ENCODE measurements at places on chromosomes 12 and 14.

DNA sequence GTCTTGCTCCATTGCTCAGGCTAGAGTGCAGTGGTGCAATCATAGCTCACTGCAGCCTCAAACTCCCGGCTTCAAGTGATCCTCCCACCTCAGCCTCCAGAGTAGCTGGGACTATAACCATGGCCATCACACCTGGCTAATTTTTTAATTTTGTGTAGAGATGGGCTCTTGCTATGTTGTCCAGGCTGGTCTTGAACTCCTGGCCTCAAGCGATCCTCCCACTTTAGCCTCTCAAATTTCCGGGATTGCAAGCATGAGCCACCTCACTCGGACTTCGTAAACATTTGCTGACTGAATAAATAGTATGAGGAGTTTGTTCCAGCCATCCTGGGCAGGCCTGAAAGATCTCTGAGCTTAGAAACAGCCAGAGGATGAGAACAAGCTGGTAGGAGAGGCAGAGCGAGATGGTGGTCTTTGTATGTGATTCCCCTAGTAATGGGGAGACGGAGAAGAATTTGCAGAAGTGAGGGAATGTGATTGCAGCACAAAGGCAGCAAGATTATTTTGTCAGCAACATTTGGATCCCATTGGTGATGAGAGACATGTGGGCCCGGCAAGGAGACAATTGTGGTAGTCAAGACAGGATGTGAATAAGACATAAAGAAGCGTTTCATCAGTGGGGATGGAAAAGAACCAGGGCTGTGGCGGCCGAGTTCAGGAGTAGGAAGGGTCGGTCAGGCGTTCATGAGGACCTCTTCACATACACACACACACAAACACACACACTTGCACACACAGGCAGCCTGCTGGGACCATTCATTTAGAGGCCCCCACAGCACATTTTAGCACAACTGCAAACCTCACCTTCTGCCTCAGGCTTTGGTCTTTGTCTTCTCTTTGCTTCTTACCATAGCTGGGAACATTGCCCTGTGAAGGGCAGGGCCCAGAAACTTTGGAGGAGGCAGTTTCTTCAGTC lies 155.5 kb downstream of the ZFP36L1 start:
- no peak for DNase-seq

DNA sequence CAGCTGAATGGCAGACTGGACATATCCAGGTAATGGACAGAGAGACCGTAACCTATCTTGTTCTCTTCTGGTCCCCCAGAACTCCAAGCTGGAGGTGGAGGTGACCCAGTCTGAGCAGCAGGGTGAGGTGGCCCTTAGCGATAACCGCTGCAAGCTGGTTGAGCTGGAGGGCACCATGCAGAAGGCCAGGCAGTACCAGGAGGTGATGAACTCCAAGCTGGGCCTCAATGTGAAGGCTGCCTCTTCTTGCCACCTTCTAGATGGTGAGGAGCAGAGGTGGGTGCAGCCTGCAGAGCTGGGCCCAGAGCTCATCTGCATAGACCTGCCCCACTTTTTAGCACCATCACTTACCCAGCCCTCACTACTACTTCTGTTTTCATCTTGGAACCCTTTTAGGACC lies 7.2 kb upstream of the KRT86 start:
- DNase-seq: no peak

DNA sequence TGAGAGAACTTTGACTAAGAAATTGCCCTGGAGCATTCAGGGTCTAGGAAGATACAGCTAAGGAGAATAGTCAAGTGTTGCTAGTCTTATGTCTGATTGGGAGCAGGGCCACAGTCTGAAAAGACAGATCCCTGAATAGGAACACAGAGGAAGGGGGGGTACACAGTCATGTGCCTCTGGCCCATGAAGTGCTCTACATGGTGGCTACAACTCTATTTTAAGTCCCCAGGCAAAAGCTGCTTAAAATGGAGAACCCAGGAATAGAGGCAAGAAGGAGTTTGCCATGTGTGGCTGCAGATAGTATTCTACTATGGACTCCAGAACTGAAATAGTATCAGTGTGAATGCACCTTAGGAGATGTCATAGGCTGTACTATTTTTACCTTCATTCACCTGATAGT lies 118.0 kb upstream of the NPAS3 start:
- DNase-seq: no peak

GRCh38 chr14:95078867-95079266 lies 78.5 kb downstream of the DICER1 start:
- DNase-seq: no peak

GRCh38 chr14:94775871-94776210 lies 5.9 kb upstream of the GSC start:
- DNase-seq: no peak

GRCh38 chr12:116813271-116814041 lies 67.8 kb downstream of the HRK start:
- peak; percentile 51 for DNase-seq

DNA sequence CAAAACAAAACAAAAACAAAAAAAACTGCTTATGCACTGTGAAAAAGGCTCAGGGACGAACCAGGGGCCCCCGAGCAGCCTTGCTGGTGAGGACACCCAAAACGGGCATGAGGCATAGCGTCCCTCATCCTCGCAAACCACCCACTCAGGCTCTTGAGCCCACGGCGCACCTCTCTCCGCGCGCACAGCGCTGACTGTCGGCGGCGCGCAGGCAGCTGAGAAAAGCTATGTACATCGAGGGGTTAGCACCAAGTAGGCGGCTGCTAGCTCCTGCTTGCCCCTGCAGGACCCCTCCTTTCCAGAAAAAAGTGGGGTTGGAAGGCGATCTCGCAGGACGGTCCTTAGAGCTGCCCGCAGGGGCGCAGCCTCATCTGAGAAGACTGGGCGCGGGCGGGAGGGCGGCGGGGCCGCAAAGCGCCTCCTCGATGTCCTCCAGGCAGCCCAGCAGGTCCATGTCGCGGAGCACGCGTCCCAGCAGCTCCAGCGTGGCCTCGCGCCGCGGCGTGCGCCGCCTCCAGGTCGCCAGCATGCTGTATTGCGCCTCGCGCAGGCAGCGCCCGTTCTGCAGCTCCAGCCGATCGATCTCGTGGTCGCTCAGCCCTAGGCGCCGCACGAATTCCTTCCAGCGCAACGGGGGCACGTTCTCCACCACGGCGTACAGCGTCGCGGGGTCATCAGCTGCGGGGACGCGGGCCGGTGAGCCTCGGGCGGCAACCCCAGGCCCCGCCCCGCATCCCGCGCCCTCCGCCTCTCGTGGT lies 12.8 kb downstream of the TNFRSF1A start:
- DNase-seq: peak; percentile 8

- no peak for DNase-seq
Observed at GRCh38 chr12:45348311-45348710, 132.4 kb downstream of the ANO6 start.

DNA sequence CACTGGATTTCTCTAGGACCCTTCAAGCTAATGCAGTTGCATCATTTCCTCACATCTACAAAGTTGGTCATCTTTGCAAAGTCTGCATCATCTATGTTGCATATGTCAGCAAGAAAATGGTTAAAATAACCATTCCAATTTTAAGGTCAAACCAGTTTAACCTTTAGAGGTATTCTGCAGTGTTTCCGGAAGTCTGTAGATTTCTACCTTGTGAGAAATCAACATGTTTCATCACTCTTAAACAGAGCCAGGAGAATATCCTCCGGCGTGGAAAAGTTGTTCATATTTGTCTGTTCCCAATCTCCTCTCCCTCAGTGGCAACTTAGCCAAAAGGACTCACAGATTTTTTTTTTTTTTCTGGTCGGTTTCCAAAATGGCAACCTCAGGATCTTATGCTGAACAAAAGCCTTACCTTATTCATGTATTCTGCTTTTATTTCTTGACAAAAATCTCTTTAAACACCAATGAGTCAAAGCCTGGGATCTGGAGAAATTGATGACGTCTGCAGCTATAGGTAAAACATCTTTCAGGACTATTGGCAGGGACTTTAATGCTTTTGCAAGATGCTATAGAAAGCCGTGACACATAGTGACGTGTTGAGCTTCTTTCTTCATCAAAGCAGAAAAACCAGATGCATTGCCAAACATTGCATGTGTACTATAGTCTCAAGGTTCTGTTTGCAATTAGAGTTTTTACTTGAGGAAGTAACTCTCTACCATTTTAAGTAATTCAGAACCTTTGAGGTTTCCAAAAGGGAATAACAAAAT lies 16.0 kb upstream of the CDK17 start:
- DNase-seq: no peak

DNA sequence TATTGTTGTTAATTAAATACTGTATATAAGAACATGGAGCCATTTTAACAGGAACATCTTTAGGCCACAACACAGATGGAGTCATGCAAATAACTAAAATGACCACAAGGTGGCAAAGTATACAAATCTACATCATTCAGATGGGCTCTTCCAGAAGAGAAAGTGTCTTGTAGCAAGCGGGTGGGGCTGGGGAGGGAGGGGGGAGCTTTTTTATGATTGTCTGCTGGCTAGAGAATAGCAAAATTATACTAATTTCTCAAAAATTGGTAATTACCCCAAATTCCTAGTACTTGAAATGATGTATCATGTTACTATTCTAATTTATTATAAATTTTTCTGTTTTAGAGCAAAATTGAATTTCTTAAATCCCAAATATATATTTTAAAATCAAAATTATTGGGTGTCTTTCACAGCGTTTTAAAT lies 378.7 kb downstream of the PRKD1 start:
- DNase-seq: peak; percentile 78

DNA sequence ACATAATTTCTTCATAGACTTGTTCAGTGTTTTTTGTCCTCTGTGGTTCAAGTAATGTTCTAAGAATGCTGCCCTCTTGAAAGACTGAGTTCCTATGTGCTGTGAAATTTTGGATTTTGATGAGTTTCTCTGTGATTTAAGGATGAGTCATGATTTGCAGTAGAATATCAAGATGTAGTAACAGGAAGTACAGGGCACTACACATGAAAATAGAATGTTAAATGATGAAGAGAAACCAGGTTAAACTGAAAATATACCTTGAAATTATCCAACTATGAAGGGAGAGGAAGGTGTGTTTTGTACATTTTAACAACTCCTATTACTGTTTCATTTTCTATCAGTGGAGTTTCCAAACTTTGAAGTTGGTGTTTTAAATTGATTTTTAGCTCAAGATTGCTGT lies 4.8 kb downstream of the ELK3 start:
- DNase-seq: peak; percentile 79

DNA sequence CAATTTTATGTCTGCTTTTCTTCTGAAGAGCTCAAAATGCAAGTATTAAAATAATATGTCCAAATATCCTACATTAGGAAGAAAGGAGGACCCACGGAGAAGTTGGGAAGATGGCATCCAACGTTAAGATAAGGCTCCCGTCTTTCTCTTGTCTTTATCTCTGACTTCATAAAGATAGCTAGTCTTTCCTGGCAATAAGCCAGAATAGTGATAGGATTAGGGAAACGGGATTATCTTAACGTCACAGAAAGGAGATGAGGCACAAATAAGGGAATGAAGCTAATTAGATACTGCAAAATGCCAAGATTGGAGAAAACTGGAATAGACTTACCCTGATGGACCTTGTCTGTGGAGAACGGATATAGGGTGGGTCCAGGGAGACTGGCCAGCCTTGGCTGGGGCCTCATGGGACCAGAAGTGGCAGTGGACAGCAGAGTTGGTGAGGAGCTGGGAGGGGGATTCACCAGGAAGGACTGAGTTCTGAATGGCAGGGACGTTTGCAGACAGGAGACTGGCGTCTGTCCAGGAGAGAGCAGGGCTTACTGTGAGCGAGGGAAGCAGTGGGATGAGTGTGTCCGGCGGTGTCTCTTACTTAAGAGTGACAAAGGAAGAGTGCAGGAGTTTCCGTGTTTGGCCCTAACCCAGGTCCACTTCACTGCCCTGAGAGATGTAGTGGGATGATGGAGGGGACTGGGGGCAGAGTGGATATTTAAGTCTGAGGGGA lies 119.9 kb downstream of the CACNA1C start:
- DNase-seq: no peak

- DNase-seq: no peak
Observed at GRCh38 chr12:10226086-10226485, 13.4 kb downstream of the GABARAPL1 start.

- no peak for DNase-seq
Observed at GRCh38 chr12:28360253-28360652, 170.0 kb downstream of the CCDC91 start.

DNA sequence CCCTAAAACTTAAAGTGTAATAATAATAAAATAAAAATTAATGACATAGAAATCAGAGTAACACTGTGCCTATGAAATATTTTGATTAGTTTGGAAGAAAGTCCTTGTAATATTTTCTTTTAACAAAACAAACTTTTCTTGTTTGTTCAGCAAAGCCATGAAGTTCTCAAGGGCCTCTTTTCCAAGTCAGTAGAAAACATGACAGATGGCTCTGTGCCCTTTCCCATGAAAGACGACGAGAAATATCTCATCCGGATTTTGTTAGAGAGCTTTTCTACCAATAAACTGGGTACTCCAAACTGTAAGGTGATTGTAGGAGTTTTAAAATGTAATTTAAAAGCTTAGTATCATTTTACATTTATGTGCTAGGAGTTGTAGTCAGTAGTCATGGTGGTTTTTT lies 54.5 kb upstream of the ASPG start:
- no peak for DNase-seq

GRCh38 chr14:55454264-55455002 lies 14.0 kb upstream of the TBPL2 start:
- DNase-seq: peak; percentile 80

- DNase-seq: no peak
Observed at GRCh38 chr12:67879937-67880336, 109.3 kb upstream of the IFNG-AS1 start.

DNA sequence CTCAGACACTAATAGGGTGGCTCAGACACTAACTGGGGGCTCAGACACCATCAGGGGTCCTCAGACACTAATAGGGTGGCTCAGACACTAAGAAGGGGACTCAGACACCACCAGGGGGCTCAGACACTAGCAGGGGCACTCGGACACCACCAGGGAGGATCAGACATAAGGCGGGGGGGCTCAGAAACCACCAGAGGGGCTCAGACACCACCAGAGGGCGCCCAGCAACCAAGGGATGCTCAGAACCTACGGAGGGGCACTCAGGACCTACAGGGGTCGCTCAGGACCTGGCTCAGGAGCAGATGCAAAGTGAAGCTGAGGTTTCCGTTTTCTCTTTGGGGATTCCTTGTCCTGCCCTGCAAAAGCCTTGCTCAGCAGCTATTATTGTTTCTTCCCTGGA lies 448.5 kb downstream of the TMEM121 start:
- no peak for DNase-seq

DNA sequence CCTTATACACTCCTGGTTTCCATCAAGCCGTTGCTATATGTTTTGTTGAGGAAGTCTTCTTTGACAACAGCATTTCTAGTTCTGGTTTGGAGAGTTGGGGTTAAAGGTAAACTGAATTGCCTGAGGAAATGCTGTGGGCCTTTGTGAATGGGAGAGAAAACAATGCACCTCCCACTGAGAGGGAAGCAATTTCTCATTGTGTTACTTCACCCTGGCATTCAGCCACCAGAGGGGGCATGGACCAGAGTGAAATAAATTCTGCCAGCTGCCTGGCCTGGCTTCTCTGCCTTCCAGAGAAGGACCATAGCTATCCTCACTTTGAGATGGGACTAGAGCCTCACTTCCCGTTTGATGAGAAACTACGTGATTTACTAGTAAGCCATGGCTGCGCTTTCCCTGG lies 475.3 kb downstream of the EGLN3 start:
- DNase-seq: peak; percentile 79

DNA sequence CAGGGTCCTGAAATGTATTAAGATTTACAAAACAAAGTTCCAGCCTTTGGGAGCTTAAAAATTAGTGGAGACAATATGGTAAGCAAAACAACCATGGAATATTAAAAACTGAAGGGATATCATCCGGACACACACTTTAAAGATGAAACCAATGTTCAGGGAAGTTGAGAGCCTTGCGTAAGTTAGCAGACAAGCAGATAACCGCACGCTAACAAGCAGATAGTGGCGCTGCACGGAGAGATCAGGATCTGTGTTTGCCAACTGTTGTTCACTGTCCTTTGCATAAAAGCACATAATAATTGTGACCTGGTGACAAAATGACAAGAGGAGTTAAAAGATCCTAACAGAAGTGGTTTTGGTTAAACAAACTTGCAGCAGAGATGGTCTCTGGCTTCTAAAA lies 14.3 kb upstream of the TMEM229B start:
- no peak for DNase-seq

All from astrocyte of the hippocampus (primary cell).